Esophagus squamous epithelium (tissue), 5 donors: ENCODE measurements at places on chromosomes 1 and 21.

DNA sequence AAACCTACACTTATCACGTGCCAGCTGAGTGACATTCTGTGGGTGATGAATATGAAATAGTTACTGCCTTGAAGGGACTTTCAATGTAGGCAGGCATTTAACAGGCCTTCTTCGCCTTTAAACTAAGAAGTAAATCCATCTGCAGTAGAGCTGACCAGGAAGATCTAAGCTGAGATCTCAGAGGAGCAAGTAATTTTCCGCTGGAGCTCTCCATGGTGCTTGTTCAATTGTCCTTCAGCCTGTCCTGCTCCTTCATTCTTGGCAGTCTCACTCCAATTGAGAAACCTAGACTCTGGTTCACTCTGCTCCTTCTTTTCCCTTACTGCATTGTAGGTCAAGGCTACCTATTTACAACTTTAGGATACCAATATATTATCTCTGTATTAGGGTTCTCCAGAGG is 183.5 kb downstream of the HMCN1 start:
- DNase-seq: no peak

DNA sequence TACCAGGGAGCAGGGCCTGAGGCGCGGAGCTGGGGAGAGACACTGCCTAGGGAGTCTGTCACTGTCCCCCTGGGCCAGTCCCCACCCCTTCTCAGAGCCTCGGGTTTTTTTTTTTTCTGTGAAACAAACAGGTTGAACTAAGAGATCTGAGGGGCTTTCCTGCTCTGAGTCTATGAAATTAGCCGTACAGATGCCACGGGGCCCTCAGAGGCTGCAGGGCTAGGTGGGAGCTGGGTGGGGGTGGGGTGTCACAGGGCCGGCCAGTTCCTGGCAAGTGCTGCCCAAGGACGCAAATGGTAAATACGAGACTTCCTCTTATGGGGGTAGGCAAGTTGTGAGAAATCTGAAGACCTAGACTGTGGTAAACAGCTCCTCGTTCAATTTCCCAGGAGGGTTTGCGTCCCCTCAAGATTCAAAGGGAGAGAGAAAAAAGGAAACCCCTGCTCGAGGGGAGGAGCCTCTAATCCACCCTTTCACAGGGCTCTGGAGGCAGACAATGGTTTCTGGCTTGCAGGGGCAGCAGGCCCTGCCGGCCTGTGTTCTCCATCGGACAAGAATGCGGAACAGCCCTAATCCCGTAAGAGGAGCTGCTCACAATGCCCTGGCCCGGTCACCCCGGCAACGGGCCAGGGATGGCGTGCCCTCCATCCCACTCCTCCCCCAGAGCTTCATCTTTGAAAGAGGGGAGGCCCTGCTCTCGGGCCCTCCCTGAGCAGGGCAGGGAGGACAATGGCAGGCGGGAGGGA is 7.8 kb downstream of the NUAK2 start:
- DNase-seq: no peak

GRCh38 chr1:72946903-72947499 is 664.7 kb upstream of the NEGR1 start:
- no peak for DNase-seq

- DNase-seq: no peak
Observed at GRCh38 chr1:204359131-204359473, 627 bp downstream of the PLEKHA6 start.

- DNase-seq: no peak
Observed at GRCh38 chr1:37250371-37250770, 216.1 kb upstream of the GRIK3 start.

- no peak for DNase-seq
Observed at GRCh38 chr1:228009828-228010775, 3.3 kb downstream of the WNT3A start.

DNA sequence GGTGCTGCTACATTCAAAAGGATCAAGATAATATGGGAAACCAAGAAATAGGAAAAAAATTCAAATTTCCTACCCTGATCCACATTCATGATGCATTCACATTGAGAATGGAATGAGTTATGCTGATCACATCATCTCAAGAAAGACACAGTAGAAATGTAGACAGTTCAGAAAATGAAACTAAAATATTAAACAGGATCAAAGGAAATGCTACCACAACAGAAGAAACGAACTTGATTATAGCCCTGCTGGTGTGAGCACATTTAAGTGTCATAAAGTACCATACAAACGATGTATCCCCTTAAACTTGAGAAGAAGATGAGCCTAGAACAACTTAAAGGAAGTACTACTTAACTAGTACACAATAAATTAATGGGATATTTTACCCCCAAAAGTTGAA is 21.3 kb downstream of the SYDE2 start:
- DNase-seq: no peak
